Colonic mucosa (tissue), 4 donors: ENCODE measurements at places on chromosomes 7 and 10.
A peak's percentile ranks its signal among the peaks of the same experiment; 100 is the strongest.

GRCh38 chr7:51636503-51636902 lies 319.9 kb upstream of the COBL start:
- DNase-seq, result no peak

DNA sequence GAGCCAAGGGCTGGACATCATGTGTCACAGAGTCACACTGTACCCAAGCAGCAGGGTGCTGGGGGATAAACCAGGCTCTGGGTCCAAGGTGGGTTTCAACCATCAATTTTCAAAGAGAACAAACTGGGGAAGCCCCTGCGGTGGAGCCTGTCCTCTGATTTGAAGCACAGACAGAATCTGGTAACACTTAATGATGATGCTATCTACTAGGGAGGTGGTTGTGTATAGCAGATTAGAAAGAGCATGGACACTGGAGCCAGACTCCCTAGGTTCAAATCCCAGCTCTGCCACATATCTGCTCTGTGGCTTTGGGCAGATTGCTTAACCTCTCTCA lies 204.9 kb upstream of the ZMIZ1 start:
- DNase-seq, result peak; percentile 6

- no peak for DNase-seq
These were observed 59.2 kb upstream of the CHCHD3 start for GRCh38 chr7:133140994-133141595.

- no peak for DNase-seq
These were observed 42.8 kb upstream of the ZNF32 start for GRCh38 chr10:43691485-43691884.
